ENCODE measurements at places on chromosomes 4 and X. TPM values are rescaled to one million over a fixed set of nuclear protein-coding genes. Genes with fewer than 3 reads are reported as not detected.

GRCh38 chr4:184396570-184397515 lies 77.5 kb downstream of the IRF2 start:
- DNase-seq: no peak

GRCh38 chr4:68535974-68536373 lies 40.1 kb downstream of the UGT2B17 start:
- no peak for DNase-seq

- no peak for DNase-seq
Measured at GRCh38 chr4:120830204-120830603, 92.3 kb downstream of the PRDM5 start.

DNA sequence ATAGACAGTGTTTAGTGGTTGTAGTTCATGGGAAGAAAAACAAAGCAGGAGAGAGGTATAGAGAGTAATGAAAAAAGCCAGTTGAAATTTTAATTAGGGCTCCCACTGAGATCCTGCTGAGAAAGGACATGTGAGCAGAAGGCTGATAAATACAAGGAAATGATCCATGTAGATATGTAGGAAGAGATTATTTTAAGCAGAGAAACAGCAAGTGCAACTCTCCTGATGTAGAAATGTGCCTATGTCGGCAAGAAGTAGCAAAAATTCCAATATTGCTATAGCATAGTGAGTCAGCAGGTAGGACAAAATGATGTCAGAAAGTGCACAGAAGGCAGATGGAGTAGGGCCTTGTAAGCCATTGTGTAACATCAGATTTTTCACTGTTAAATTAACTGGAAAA lies 1027.3 kb downstream of the PCDH18 start:
- no peak for DNase-seq

GRCh38 chr4:182582245-182582644 lies 334.9 kb downstream of the DCTD start:
- DNase-seq: no peak

DNA sequence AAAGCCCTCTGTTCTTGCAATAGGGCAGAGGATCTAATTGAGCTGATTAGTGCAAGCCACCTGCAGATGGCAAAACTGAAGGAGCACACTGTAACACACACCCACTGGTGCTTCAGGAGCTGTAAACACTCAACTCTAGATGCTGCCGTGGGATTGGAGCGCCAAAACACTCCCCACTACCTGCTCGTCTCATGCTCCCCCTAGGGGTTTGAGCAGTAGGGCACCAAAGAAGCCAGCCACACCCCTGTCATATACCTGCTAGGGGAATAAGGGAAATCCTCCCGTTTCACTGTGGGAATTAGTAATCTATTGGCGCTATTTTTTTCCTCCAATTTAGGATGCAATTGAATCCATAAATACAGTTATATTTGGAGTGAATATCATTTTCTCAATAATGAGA lies 360.2 kb downstream of the GLUD2 start:
- DNase-seq: no peak

- no peak for DNase-seq
Measured at GRCh38 chr4:72505314-72505744, 63.7 kb downstream of the ADAMTS3 start.

Gene UNC5C
- not detected for total RNA-seq

GRCh38 chr4:1061056-1061700 lies 49.8 kb downstream of the FGFRL1 start:
- DNase-seq: no peak

GRCh38 chr4:83639849-83640493 lies 104.1 kb downstream of the GPAT3 start:
- no peak for DNase-seq

Gene NAA11
- total RNA-seq: not detected

DNA sequence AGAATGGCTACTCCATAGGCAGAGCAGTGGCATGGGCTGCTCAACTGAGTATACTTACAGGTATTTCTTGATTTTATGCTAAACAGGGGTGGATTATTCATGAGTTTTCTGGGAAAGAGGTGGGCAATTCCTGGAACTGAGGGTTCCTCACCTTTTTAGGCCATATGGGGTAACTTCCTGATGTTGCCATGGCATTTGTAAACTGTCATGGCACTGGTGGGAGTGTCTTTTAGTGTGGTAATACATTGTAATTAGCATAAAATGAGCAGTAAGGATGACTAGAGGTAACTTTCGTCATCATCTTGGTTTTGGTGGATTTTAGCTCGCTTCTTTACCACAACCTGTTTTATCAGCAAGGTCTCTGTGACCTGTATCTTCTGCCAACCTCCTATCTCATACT lies 48.2 kb upstream of the HPSE start:
- DNase-seq: no peak

DNA sequence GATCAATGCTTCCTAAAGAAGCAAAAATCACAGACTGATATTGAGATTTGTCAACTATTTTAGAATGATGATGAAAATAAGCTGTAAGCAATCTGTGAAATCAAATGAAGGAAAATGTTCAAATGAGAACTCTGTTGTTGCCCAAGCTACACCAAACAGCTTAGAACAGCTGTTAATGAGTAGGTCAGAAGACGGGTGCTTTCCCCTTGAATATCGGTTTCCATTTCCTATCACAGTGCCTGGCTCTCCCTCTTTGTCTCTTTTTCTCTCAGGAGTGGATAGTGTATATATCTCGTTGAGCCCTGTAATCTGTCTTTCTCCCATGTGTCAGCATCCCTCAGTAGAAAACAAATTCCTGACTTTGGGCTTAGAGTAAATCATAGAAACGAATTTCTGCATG lies 1592.9 kb upstream of the TENM3 start:
- DNase-seq: no peak

Gene KCND1
- total RNA-seq: 3.0 TPM

DNA sequence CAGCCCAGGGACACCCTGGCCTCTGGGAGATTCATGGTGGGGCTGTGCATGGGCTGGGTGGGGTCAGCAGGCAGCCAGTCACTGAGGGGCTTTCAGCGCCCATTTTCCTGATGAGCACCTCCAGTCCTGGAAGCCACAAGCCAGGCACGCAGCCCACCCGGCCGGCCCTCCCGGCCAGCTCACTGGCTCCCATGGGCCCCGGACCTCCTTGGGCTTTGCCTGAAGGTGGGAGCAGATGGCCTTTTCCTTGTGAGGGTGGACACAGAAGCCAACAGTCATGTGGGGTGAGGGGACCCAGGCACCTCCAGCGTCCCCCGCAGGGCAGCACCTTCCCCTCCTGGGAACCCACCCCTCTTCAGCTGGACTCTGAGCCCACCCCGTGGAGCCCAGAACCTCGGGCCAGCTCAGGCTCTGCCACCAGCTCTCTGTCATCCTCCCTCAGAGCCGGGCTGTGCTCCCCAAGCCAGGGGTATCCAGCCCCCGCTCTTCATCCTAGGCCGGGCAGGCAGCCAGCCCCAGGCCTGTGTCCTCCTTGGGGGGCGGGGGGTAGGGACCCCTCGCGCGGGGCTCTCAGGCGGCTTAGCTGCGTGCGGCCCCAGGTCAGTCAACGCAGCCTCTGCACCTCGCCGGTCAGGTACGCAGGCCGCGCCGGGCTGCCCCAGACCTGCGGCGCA lies 798 bp upstream of the FGFR3 start:
- DNase-seq: no peak

DNA sequence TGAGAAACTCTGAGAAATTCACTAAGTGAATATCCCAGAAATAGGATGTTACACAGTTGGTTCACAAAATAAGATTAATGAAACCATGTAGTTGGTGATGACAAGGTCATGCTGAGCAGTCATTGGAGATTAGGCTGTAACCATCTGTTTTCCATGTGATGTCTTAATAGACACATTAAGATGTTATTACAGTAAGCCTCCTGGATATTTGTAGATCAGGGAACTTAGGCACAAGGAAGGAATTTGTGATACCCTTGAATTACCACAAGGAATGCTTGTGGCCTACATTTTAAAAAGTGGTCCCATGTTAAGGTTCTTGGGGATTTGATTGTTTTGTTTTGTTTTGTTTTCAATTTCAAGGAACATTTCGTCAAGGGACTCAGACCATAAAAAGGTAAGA lies 185.6 kb upstream of the BANK1 start:
- DNase-seq: no peak

- DNase-seq: no peak
Measured at GRCh38 chr4:2253160-2254084, 8.5 kb downstream of the MXD4 start.

All from natural killer cell (primary cell).